Cardiac muscle cell (in vitro differentiated cells and primary cell): ENCODE measurements at places on chromosomes 1 and 21. TPM values are rescaled to one million over a fixed set of nuclear protein-coding genes. Genes with fewer than 3 reads are reported as not detected.

DNA sequence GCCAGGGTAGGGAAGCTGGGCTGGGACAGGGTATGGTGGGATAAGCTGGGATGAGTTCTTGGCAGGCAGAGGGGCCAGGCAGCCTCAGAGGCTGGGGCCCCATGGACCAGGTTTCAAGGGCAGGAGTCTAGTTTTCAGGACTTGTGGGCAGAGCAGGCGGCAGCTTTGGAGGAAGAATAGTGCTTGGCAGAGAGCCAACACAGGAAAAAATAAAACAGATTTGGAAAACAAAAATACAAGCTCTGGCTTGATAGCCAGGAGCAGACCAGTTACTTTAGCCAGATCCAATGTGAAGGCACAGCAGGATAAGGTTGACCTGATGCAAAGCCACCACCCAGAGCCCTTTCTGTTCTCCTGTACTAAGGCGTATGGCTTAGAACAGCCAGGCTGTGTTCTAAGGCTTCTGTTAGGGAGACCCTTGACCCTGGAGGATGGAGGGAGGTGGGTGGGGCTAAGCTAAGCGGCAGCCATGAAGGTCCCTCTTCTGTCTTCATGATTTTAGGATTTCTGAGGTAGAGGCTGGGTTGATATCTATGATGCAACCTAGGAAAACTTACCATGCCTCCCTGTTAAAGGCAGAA, 5.5 kb downstream of the TRAF5 start:
- H3K4me1 ChIP-seq, result peaks cover 6% of the 10 kb centered on the region
- no peaks in the 10 kb centered on the region for H3K27me3 ChIP-seq
- DNase-seq, result no peak
- no peaks in the 10 kb centered on the region for H3K36me3 ChIP-seq
- no peak overlapping the region for H3K4me3 ChIP-seq

DNA sequence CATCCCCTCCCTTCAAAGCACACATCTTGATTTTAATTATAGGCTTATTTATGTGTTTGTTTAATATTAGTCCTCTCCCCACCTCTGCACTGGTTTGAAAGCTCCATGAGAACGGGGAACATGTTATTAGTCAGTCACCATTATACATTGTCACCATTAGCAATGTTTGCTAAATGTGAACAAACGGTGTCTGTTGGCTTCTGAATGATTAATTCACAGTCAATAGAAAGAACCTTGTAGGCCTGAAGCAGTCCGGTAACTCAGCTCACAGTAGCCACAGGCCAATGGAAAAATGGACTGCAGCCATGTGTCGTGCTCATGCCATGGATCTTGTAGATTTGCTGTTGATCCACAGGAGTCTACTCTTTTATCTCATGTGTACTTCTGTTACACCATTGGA, 49.7 kb upstream of the NHLH2 start:
- H3K4me3 ChIP-seq, result no peak overlapping the region
- H3K4me1 ChIP-seq, result no peaks in the 10 kb centered on the region
- H3K36me3 ChIP-seq, result no peaks in the 10 kb centered on the region
- H3K27me3 ChIP-seq, result no peaks in the 10 kb centered on the region
- H3K27ac ChIP-seq, result no peak overlapping the region
- DNase-seq, result no peak

DNA sequence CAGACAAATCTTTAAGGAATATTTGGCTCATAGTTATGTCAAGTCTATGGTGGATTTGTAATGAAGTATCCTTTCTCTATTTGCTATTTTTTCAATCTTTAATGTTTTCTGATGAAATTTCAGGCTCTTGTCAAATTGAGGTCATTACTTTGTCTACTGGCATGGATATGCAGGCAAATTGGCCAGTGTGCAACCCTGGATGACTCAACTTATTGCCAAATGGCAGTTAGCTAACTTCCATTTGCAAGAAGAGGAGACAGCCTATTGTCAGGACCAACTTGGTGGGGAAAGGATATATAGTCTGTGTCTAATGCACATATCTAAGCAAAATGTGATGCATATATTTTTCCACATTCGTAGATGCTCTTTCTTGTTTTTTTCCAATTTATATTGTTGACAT, 530.5 kb downstream of the PTBP2 start:
- DNase-seq, result no peak
- no peak overlapping the region for H3K4me3 ChIP-seq
- no peaks in the 10 kb centered on the region for H3K36me3 ChIP-seq
- no peak overlapping the region for H3K27ac ChIP-seq

DNA sequence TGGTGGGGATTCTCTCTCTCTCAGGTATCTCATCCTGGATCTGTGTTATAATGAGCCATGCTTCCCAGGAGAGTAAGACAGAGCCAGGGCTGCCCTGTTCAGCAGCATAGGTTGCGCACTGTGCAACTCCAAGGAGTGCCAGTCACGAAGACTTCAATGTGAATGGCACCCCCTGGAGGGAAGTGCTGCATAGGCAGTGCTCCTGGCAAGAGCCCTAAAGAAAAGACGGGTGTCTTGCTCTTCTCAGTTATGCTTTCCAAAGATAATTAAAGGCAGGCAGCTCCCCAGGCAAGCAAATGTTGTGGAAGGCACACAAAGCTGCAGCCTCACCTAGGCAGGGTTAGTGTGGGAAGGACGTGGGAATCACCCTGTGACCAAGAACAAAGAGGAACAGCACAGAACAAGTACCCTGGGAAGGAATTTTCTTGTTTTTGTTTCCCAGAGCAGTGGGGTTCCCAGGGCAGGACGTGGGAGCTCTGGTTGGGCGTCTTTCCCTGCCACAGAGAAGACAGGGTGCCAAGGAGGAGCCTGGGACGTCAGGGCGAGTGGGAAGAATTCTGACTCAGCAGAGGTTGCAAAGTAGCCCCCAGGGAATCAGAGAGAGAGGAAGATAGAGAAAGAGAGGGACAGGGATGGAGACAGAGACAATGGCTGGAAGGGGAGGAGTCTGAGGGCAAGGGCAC, 120.9 kb downstream of the KCNN3 start:
- no peaks in the 10 kb centered on the region for H3K36me3 ChIP-seq
- no peaks in the 10 kb centered on the region for H3K27me3 ChIP-seq
- peaks cover under 1% of the 10 kb centered on the region for H3K4me1 ChIP-seq
- DNase-seq, result peak; percentile 69

DNA sequence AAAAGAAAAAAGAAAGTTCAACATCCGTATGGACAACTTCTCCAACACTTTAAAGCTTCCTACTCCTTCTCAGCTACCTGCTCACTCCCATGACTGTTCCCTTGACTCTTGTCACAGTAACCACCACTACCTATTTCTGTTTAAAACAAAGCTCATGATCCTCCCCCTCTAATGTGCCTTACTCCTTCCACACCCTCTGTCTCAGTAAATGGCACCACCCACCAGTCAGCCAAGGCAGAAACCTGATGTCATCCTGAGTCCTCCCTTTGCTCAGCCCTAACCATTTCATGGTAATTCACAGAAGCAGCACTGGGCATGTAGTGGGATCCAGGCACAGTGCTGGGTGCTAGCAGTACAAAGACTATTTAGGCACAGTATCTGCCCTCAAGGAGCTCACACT, 63.0 kb upstream of the PPM1J start:
- H3K27me3 ChIP-seq, result no peaks in the 10 kb centered on the region
- DNase-seq, result no peak
- H3K4me1 ChIP-seq, result no peaks in the 10 kb centered on the region
- no peak overlapping the region for H3K4me3 ChIP-seq
- H3K27ac ChIP-seq, result no peak overlapping the region
- no peaks in the 10 kb centered on the region for H3K36me3 ChIP-seq

- H3K36me3 ChIP-seq, result no peaks in the 10 kb centered on the region
- H3K27ac ChIP-seq, result no peak overlapping the region
- H3K27me3 ChIP-seq, result peaks cover 64% of the 10 kb centered on the region
- H3K4me1 ChIP-seq, result peaks cover 9% of the 10 kb centered on the region
- no peak overlapping the region for H3K4me3 ChIP-seq
Observed at GRCh38 chr1:6239950-6240768, 3.8 kb upstream of the HES3 start.

DNA sequence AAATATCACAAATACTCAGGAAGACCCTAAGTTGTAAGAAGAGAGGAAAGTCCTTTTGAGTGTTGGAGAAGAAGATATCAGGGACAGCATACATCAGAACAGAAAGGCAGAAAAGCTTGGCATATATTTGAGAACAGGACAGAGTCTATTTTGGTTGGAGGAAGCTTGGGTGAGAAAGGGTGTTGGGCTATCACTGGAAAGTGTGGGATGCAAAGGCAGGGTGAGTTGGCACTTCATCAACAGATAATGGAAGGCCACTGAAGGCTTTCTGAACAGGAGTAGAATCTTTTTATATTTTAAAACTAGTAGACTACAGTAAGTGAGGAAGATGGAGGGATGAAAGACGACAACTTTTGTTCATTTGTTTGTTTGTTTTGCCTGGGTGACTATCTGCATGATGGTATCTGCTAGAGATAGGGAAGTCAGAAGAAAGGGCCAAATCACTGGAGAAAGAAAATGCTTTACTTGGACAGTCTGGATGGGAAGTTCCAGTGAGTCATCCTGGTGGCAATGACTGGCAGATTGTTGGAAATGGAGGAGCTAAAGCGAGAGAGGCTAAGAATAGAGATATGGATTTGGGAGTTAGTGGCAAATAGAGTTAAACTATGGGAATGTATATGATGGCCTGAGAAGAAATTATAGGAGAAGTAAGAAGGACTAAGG, 33.7 kb upstream of the KCNA2 start:
- no peak overlapping the region for H3K27ac ChIP-seq
- H3K4me1 ChIP-seq, result no peaks in the 10 kb centered on the region
- H3K36me3 ChIP-seq, result no peaks in the 10 kb centered on the region
- no peak overlapping the region for H3K4me3 ChIP-seq

- H3K27me3 ChIP-seq, result peaks cover 5% of the 10 kb centered on the region
- H3K27ac ChIP-seq, result no peak overlapping the region
- H3K4me3 ChIP-seq, result no peak overlapping the region
- H3K36me3 ChIP-seq, result no peaks in the 10 kb centered on the region
- peaks cover 4% of the 10 kb centered on the region for H3K4me1 ChIP-seq
Observed at GRCh38 chr1:30064547-30064946, 658.8 kb downstream of the MATN1 start.

DNA sequence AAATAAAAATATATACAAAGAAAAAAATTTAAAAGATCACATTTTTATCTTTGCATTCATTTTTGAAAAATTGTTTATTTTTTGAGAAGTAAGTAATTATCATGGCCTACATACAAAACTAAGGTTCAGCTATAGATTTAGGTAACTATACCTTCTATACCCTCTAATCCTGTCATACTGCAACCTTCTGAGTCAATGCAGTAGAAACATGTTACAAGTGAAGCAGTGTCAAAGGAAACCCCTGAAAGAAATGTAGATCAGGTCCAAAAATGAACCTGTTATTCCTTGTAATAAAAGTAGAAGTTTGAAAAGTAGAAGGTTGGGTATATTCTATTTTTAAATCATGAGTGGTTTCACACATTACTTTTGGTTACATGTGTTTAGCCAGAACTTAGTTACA, 51.3 kb downstream of the PTGS2 start:
- peaks cover 7% of the 10 kb centered on the region for H3K4me1 ChIP-seq
- no peaks in the 10 kb centered on the region for H3K27me3 ChIP-seq
- DNase-seq, result no peak
- H3K4me3 ChIP-seq, result no peak overlapping the region

GRCh38 chr1:112026501-112026900, 37.0 kb upstream of the KCND3 start:
- peaks cover 27% of the 10 kb centered on the region for H3K27me3 ChIP-seq
- no peak overlapping the region for H3K27ac ChIP-seq
- H3K36me3 ChIP-seq, result no peaks in the 10 kb centered on the region
- DNase-seq, result no peak
- no peak overlapping the region for H3K4me3 ChIP-seq

DNA sequence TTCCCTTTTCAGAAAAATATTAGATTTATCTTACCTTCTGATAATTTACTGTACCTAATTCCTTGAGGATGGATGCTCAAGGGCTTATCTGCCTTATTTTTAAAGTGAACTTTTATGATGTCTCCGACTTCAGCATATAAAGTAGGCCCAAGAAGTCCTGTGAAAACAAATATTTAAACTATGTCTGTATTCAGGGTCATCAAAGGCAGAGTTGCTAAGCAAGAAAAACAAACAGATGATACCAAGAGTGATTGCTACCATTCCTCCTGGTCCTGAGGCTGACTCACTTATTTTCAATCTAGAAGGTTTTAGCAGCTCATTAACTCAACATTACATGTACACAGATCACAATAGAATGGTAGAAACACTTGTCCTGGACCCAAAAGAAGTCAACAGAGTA, 14.1 kb downstream of the F5 start:
- peaks cover 10% of the 10 kb centered on the region for H3K27me3 ChIP-seq
- no peaks in the 10 kb centered on the region for H3K36me3 ChIP-seq
- H3K4me1 ChIP-seq, result no peaks in the 10 kb centered on the region
- H3K27ac ChIP-seq, result no peak overlapping the region
- no peak overlapping the region for H3K4me3 ChIP-seq
- DNase-seq, result no peak

DNA sequence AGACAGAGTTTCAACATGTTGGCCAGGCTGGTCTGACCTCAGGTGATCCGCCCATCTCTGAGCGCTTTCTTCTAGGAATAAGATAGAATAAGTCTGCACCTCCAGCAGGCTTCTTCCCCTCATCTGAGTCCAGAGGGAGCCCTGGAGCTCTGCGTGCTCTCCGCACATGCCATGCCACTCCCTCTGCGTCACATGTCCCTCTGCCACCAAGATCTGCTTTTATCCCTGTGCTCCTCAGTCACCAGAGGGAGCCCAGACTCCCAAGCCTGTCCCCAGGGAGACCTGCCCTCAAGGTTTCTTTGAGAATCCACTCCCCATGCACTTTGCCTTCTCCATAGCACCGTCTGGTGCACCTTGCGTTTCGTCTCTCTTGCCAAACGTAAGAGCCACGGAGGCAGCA, 213.0 kb downstream of the CAMTA1 start:
- no peaks in the 10 kb centered on the region for H3K36me3 ChIP-seq
- DNase-seq, result no peak
- no peak overlapping the region for H3K27ac ChIP-seq
- no peaks in the 10 kb centered on the region for H3K27me3 ChIP-seq

- H3K36me3 ChIP-seq, result no peaks in the 10 kb centered on the region
- H3K27me3 ChIP-seq, result no peaks in the 10 kb centered on the region
- DNase-seq, result no peak
- H3K27ac ChIP-seq, result no peak overlapping the region
- H3K4me1 ChIP-seq, result peaks cover 14% of the 10 kb centered on the region
Observed at GRCh38 chr1:44611419-44611818, 62.9 kb downstream of the TMEM53 start.

CYP4A11 gene
- polyA plus RNA-seq, result not detected in 2 replicates

NBPF6 gene
- polyA plus RNA-seq, result not detected in 2 replicates

PLD5 gene
- 0.06 and 0.21 TPM in 2 replicates for polyA plus RNA-seq

WNT3A gene
- polyA plus RNA-seq, result 0.12 TPM in 1 of 2 replicates, not detected in the other

MARK1 gene
- 21.4 and 25.2 TPM in 2 replicates for polyA plus RNA-seq

OLIG2 gene
- polyA plus RNA-seq, result not detected in 2 replicates

TTC24 gene
- polyA plus RNA-seq, result 1.1 TPM in 1 of 2 replicates, not detected in the other

KANK4 gene
- polyA plus RNA-seq, result 0.65 and 2.8 TPM in 2 replicates

THEMIS2 gene
- polyA plus RNA-seq, result 0.62 and 1.7 TPM in 2 replicates

MTF2 gene
- polyA plus RNA-seq, result 70.9 and 88.6 TPM in 2 replicates
